ENCODE measurements at places on chromosomes 1 and 21.

DNA sequence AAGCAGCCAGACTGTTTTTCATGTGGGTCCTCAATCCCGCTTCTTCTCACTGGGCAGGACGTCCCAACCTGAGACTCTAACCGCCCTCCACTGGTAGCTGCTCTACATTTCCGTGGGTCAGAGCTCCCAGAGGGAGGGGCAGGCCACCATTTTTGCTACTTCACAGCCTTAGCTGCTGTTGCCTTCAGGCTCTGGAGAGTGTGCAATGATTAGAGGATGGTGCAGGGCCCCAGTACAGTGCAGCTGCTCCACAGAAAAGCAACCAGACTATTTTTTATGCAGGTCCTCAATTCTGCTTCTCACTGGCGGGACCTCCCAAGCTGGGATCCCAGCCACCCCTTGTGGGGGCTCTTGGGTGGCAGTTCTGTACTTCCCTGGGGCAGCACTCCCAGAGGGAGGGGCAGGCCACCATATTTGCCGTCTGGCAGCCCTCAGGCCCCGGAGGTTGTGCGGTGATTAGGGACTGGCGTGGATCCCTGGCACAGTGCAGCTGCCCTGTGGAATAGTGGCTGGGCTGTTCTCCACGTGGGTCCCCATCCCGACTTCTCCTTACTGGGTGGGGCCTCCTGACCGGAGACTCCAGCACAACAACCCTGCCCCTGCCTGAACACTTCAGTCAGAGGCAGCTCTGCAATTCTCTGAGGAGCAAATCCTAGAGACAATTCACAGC is 647.6 kb upstream of the PKN2 start:
- no peak for DNase-seq

GRCh38 chr1:46333300-46334029 is 7.1 kb upstream of the NSUN4 start:
- DNase-seq = peak; percentile 79

DNA sequence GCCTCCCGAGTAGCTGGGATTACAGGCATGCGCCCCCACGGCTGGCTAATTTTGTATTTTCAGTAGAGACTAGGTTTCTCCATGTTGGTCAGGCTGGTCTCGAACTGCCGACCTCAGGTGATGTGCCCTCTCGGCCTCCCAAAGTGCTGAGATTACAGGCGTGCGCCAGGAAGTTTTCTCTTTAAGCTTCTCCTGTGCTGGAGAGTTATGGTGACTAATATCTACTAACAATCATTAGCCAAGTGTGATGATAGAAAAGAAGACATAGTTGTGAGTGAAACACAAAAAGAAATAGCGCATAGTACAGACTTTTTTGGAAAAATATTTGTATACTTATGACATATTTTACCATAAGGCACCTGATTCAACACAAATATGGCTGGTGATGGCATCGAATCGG is 56.5 kb downstream of the SETD4 start:
- no peak for DNase-seq

- DNase-seq = no peak
Observed at GRCh38 chr1:98887507-98887906, 117.2 kb downstream of the PLPPR5 start.
